Keratinocyte (primary cell): ENCODE measurements at places on chromosomes 3 and 15.
A peak's percentile ranks its signal among the peaks of the same experiment; 100 is the strongest.

GRCh38 chr3:164465172-164465571 lies 613.1 kb downstream of the SI start:
- DNase-seq = no peak

DNA sequence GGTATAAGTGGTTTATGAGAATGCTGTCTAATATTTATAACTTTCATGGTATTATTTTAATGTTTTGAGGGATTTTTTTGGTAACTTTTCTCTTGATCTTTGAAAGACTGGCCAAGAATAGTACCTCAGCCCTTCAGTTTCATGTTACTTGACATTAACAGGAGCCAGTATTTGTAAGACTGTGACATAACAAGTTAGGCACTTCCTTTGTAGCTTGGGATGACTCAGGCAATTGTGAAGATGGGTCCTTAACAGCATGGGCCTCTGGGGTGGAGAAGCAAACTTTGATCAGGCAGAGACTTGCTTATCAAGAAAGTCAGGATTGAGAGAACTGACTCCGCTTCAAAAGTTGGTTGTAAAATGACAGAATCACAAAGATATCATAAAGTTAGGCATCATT lies 9.5 kb downstream of the LRRC49 start:
- peak; percentile 68 for DNase-seq

DNA sequence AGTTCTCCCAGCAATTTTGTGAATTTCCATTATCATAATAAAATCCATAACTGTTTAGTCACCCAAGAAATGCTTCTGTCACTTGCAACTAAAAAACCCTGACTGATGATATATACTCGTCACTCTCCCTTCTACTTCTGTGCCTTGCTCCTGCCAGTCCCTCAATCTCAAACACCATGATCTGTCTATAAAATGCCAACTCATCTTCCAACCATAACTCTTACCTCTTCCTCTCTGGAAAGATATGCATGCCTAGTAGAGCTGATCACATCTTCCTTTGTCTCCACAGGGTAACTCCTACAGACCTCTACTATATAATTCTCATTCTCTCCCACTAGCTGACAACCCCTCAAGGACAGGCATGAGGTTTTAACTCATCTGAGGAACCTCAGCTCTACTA lies 5.2 kb upstream of the VEPH1 start:
- DNase-seq = no peak

GRCh38 chr15:85024509-85025336 lies 43.1 kb downstream of the PDE8A start:
- peak; percentile 13 for DNase-seq

DNA sequence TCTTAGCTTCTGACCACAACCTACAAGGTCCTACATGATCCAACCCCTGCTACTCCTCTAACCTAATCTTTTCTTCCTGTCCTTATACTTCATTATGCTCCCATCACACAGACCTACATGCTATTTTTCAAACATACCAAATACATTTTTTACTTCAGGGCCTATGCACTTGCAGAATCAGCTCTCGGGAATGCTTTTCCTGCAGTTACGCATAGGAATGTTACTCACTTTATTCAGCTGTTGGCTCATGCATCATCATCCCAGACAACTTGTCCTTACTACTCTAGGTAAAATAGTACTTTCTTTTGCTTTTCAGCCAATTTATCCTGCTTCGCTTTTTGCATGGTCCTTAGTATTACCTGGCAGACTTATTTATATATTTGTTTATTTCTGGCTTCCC lies 105.6 kb downstream of the OXSM start:
- no peak for DNase-seq

- no peak for DNase-seq
These were observed 1501.6 kb downstream of the OTOL1 start for GRCh38 chr3:162998205-162998604.

GRCh38 chr15:76931397-76932134 lies at the start of gene RCN2:
Gene RCN2 (plus strand): TSS chr15:76931749. CDS start chr15:76931842, 93 bp downstream.
- DNase-seq = peak; percentile 23

- no peak for DNase-seq
These were observed 119.3 kb downstream of the FRMD4B start for GRCh38 chr3:69266585-69266984.

DNA sequence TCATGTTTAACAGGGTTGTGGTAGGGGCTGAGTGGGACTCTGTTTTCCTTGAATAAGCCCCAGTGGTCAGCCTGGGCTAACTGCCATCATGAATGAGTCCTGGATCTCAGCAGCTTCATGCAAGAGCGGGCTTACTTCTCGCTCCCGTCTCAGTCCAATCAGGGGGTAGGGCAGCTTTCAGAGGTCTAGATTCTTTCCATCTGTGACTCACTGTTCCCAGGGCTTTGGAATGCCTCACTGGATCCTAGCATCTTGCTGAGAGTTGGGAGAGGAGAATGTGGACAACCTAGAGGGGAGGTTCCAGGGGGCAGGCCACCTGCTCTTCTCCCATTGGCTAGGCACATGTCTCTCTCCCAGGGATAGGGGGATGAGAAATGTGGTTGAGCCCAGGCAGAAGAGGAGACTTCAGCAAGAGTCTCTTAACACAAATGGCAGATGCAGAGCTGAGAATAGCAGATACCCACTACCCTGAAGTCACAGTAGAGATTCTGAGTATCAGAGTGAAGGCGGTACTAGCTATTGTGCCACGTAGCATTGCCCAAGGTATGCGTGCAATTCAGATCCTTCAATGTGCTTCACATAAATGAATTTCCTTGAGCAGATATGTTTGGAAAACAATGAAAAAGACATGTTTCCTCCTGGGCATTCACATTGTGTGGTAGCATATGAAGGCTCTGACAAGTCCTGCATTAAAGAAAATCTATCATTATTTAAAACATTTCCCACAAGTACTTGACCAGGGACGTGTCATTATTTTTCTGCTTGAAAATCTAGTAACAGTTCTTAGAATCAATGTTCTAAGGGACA lies 257.7 kb upstream of the PROK2 start:
- no peak for DNase-seq

- no peak for DNase-seq
These were observed 381.4 kb downstream of the TBC1D5 start for GRCh38 chr3:17360991-17361390.

GRCh38 chr3:134333522-134334181 lies 40.6 kb downstream of the AMOTL2 start:
- DNase-seq = no peak

GRCh38 chr15:98800437-98801233 lies 152.3 kb downstream of the IGF1R start:
- no peak for DNase-seq

DNA sequence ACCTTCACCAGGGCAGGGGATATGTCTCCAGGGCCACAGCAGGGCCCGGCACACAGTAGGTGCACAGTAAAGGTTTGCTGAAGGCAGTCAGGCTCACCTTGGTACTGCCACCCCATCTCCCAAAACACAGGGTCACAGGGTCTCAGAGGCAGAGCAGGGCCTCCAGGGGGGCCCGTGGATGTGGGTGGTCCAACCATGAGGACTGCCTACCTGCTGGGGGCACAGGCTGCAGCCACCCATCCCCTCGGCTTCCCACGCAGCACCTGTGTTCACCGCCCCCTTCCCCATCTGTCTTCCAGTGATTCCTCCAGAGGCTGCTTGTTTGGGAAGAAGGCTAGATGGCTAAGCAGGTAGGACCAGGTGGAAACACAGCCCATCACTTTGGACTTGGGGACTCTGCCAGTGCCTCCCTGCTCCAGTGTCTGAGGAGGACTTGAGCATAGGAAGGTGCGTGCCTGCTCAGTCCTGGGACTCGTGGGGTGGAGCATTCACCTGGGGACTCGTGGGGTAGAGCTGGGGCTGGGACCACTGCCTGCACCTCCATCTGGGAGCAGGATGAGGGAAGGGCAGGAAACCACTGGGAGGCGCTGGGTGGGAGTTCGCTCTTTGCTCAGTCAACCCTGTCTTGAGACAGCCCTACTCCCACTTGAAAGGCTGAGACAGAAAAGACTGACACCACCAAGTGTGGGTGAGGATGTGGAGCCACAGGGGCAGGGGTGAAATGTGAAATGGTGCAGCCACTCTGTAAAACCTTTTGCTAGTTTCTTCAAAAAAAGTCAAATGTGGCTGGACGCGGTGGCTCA lies 18.8 kb upstream of the PLXND1 start:
- no peak for DNase-seq

- DNase-seq = no peak
These were observed 1.5 kb upstream of the NMNAT3 start for GRCh38 chr3:139679220-139679775.

DNA sequence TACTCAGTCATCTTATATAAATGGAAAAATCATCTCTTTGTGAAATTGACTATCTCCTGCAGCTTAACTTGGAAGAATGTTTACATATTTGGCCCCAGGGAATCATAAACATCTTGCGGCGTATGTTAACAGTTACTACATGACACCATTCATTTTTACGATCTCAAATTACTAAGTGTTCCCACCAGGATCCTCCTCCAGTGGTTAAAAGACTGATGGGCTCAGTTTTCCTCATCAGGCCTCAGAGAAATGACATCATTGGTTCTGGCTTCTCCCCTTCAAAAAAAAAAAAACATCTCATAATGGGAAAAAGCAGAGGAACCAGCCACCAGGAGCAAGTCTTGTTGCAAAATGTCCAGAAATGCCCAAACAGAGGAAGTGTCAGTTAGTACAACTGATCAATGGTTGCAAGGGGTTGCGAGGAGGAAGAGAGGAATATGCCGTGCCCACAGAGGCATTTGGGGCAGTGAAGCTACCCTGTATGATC lies 70.5 kb upstream of the LIPC start:
- DNase-seq = no peak

DNA sequence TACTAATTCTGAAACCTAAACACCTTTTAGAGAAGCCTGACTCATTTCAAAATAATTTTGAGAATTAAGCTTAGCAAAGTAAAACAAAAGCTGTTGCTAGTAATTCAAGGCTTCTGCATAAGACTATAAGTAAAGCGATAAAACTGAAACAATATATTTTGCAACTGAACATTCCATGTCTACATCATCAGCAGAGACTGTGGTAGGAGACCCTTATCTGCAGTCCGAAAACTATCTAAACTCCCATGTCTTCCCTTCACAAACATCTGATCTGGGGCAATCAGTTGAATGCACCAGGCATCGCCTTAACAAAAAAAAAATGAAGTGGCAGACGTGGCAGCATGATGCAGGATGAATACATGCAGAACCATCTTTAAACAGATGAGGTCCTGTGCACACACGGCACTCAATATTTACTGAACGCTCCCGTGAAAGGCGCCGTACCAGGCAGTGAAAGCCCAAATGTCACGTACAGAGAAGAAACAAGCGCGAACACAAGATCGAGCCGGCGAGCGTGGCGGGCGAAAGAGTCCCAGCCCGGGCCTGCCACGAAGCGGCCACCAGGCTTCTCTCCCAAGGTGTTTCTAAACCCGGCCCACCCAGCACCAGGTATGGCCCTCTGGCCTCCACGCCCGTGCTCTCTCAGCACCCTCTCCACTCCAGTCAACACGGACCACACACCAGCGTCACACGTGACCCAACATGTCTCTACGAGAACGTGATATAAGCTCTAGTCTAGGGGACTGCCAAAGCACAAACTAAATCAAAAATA lies 63.0 kb downstream of the CHSY1 start:
- no peak for DNase-seq

GRCh38 chr3:52062505-52062904 lies 6.1 kb upstream of the DUSP7 start:
- DNase-seq = peak; percentile 99

DNA sequence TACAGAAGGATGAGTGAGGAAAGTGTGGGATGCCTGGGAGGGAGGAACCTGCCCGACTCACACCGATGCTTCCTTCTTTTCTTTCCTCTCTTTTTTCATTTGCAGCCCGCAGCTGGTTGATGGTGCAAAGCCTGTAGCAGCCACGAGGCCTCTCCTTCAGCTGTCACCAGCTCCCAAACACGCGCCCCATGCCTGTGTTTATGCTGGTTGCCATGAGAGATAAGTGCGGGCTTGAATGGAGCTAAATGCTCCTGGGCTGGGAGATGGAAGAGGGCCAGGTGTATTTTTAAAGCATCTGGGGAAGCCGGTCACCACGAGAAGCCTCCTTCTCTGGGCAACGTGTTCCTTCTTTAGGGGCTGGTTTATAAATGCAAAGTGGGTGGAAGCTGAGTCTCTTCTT lies 9.3 kb downstream of the COLQ start:
- DNase-seq = no peak

- DNase-seq = no peak
These were observed 239.7 kb upstream of the ICE2 start for GRCh38 chr15:60718661-60719069.

DNA sequence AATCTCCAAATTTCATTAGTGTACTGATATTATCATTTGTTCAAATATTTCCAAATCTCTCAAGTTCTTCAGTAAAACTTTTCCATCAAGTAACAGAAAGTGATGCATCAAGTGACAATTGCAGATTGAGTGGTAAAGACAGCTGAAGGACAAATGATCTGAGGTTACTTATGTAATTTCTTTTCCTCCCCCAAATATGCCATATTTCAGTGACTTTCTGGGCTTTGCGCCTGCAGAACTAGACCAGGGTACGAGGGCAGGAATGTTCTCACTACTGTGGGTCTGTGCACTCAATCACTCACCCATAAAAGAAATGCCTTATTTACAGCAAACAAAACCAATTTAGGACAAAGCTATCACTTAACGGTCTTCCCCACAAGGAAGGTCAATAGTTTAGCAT lies 4.7 kb downstream of the SUCLG2 start:
- no peak for DNase-seq

DNA sequence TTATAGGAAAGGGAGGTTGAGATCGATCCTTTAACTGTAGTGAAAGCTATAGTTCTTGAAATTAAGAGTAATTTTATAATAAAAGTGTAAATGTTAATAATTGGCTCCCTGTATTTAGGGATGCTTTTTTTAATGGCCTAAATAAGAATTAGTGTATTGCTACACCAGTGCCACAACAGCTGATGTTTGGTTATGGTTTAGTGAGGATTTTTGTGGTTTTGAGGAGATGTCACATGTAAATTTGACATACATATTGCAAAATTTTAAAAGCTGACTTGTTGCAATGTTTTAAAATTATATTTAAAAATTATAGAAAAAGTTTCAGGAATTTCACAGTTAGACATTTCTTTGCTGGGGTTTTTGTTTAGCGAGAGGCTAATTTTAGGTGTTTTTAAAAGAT lies 3.9 kb downstream of the TSC22D2 start:
- no peak for DNase-seq

GRCh38 chr3:129295286-129295685 lies 16.6 kb downstream of the HMCES start:
- DNase-seq = no peak

- no peak for DNase-seq
These were observed 198.4 kb upstream of the LPP start for GRCh38 chr3:187955587-187955952.

GRCh38 chr3:132311841-132312240 lies 5.4 kb upstream of the ACP3 start:
- DNase-seq = no peak

DNA sequence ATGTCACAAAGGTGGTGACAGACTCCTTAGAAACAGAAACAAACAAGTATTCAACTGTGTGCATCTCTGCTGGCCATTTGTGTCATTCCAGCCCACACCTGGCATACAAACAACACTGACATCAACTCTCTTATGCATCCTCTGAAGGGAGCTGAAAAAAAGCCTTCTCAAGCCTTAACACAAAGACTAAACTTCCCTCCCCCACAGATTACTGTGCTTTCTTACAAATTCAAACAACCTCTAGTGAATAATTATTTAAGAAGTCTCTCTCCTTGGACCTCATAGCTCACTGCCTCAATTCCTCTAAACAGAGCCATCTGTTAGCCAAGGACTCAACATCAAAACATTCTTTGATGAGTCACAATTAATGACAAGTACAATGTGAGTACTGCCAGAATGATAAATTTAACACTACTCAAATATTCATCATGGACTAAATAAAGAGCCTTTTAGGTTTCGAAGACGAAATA lies 132.1 kb downstream of the WDR76 start:
- peak; percentile 13 for DNase-seq

GRCh38 chr15:61195116-61196002 lies 33.7 kb downstream of the RORA start:
- no peak for DNase-seq

GRCh38 chr3:49389297-49389696 lies 22.5 kb downstream of the RHOA start:
- no peak for DNase-seq
